NCI-H1092 (cell line): ENCODE measurements at places on chromosomes 11 and 22.

DNA sequence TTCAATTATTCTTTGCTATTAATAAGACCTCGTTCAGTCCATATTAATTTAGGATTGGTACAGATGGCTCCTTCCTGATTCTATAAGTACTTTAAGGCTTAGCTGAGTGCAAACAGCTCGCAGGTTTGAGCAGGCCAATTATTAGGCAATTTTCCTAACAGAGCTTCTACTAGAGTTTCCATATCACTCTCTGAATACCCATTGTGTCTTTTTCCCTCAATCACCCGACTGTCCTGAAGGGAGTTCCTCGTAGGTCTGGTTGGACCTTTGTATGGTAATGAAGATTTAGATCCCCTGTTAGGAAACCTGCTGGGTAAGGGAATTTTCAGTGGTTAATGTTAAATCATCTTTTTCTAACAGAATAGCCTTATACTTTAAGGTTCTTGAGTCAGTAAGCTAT is 61.1 kb downstream of the ARHGAP42 start:
- no peak for DNase-seq

- no peak for DNase-seq
Measured at GRCh38 chr11:36870361-36870760, 272.3 kb upstream of the RAG2 start.

DNA sequence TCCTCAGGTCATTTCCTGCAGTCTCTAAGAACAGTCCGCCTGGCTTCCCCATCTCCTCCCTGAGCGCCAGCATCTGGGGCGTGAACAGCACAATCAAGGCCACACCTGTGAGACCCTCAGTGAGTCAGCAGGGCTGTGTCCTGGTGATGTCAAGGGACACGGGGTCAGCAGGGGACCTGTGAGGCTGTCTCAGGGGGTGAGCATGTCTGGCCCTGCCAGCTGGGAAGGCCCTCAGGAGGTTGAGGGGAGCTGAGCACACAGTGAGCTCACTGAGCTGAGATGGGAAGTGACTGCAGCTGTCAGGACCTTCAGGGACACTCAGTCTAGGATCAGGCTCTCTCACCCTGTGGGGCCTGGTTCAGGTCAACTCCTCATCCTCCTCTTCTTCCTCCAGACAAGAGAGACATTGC is 46.6 kb upstream of the VPREB1 start:
- no peak for DNase-seq

GRCh38 chr11:133681901-133682300 is 149.6 kb upstream of the OPCML start:
- peak; percentile 90 for DNase-seq
